Breast epithelium (tissue), 4 donors: ENCODE measurements at places on chromosomes 7 and 10. TPM values are rescaled to one million over a fixed set of nuclear protein-coding genes. Genes with fewer than 3 reads are reported as not detected.

DNA sequence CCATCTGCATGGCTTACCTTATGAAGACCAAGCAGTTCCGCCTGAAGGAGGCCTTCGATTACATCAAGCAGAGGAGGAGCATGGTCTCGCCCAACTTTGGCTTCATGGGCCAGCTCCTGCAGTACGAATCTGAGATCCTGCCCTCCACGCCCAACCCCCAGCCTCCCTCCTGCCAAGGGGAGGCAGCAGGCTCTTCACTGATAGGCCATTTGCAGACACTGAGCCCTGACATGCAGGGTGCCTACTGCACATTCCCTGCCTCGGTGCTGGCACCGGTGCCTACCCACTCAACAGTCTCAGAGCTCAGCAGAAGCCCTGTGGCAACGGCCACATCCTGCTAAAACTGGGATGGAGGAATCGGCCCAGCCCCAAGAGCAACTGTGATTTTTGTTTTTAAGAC is 12.4 kb downstream of the DUSP5 start:
- no peak overlapping the region for H3K4me3 ChIP-seq
- H3K27me3 ChIP-seq: no peaks in the 10 kb centered on the region

- no peak for DNase-seq
- no peak overlapping the region for H3K27ac ChIP-seq
- no peaks in the 10 kb centered on the region for H3K27me3 ChIP-seq
- H3K4me3 ChIP-seq: no peak overlapping the region
- no peaks in the 10 kb centered on the region for H3K36me3 ChIP-seq
- no peaks in the 10 kb centered on the region for H3K4me1 ChIP-seq
Observed at GRCh38 chr7:86939197-86939814, 120.1 kb downstream of the ELAPOR2 start.

The LRIT1 gene
- not detected for total RNA-seq

DNA sequence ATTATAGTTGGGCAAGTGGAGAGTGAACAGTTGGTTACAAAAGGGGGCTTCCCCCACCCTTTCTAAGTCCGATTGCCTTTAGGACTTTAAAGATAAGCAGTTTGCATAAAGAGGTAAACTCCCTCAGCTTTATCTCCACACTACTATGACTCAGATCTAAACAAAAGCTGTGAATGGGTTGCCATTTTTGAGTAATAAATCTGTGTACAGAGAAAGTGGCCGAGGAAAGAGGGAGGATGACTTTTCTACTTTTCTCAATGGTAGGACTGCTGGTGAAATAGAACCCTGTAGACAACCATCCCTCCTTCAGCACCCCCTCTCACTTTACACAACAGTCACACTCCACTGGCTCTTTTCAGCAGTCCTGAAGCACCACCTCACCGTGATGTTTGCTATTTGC is 71.2 kb downstream of the DNMBP start:
- H3K36me3 ChIP-seq: no peaks in the 10 kb centered on the region
- H3K4me1 ChIP-seq: no peaks in the 10 kb centered on the region
- no peak overlapping the region for H3K27ac ChIP-seq
- no peak for DNase-seq

- H3K4me3 ChIP-seq: no peak overlapping the region
- DNase-seq: peak; percentile 57
- no peaks in the 10 kb centered on the region for H3K4me1 ChIP-seq
- H3K36me3 ChIP-seq: no peaks in the 10 kb centered on the region
- H3K27ac ChIP-seq: no peak overlapping the region
Observed at GRCh38 chr10:84179059-84179710, 5.6 kb downstream of the GPR15LG start.

DNA sequence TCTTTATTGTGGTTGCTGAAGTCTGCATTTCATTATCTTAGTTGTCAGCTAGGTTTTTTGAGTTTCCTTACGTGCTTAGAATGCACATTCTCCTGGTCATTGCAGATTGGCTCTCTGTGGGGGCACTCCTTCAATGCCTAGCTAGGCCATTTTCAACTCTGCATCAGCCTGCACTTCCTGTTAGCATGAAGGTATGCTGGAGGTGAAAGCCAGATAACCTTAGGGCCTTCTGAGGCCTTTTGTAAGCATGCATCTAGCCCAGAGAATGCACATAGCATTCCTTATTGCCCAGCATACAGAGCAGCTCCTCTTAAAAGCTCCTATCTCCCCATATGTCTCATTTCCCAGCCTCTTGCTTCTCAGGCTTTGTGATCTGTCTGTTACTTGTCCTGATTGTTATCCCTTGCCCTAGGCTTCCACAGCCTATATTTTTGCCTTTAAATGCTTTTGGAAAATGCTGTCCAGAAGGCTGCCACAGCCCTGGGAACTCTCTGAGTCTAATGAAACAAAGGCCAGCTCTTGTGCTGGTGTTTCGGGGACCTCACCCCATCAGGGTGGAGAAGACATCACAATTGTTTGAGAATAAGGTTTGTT is 108.1 kb upstream of the IGFBP3 start:
- no peak overlapping the region for H3K4me3 ChIP-seq
- H3K27ac ChIP-seq: no peak overlapping the region
- no peak for DNase-seq
- no peaks in the 10 kb centered on the region for H3K36me3 ChIP-seq
- H3K4me1 ChIP-seq: no peaks in the 10 kb centered on the region

GRCh38 chr7:76129366-76129765 is 72.3 kb upstream of the SRRM3 start:
- H3K4me3 ChIP-seq: no peak overlapping the region
- no peak overlapping the region for H3K27ac ChIP-seq
- no peaks in the 10 kb centered on the region for H3K27me3 ChIP-seq
- no peaks in the 10 kb centered on the region for H3K4me1 ChIP-seq

- no peak overlapping the region for H3K27ac ChIP-seq
- H3K36me3 ChIP-seq: no peaks in the 10 kb centered on the region
- no peaks in the 10 kb centered on the region for H3K27me3 ChIP-seq
- DNase-seq: no peak
Observed at GRCh38 chr10:103751667-103752290, 103.6 kb downstream of the SH3PXD2A start.

- H3K27me3 ChIP-seq: no peaks in the 10 kb centered on the region
- DNase-seq: no peak
- no peaks in the 10 kb centered on the region for H3K4me1 ChIP-seq
- no peak overlapping the region for H3K4me3 ChIP-seq
- no peak overlapping the region for H3K27ac ChIP-seq
Observed at GRCh38 chr10:75547391-75548298, 116.2 kb downstream of the LRMDA start.

The SAP25 gene
- 0.96 TPM for total RNA-seq

GRCh38 chr7:106371629-106372028 is 86.8 kb upstream of the NAMPT start:
- DNase-seq: no peak
- H3K4me1 ChIP-seq: no peaks in the 10 kb centered on the region
- H3K4me3 ChIP-seq: no peak overlapping the region
- H3K36me3 ChIP-seq: no peaks in the 10 kb centered on the region

The ADCY1 gene
- total RNA-seq: 2.5 TPM

The HABP2 gene
- total RNA-seq: not detected

The AKR1B15 gene
- total RNA-seq: 3.5 TPM

DNA sequence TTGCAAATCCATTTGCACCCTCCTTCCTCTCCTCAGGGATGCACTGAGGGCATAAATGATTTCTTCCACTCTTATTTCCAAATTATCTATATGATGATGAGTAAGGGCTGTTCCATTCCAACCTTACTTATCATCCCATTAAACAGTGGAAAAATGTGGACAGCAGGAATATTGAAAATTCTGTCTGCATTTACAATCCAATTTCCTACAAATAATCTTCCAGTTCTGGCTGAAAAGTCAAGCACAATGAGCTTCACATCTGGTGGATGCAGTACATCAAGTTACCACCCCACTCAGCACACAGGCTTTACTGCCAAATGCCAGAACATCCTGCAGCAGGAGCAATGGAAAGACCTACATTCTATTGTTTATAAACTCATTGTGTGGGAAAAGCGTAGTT is 345.0 kb upstream of the STEAP1 start:
- no peaks in the 10 kb centered on the region for H3K27me3 ChIP-seq
- no peak for DNase-seq
- H3K36me3 ChIP-seq: no peaks in the 10 kb centered on the region
- no peak overlapping the region for H3K27ac ChIP-seq
- H3K4me3 ChIP-seq: no peak overlapping the region
- H3K4me1 ChIP-seq: no peaks in the 10 kb centered on the region

DNA sequence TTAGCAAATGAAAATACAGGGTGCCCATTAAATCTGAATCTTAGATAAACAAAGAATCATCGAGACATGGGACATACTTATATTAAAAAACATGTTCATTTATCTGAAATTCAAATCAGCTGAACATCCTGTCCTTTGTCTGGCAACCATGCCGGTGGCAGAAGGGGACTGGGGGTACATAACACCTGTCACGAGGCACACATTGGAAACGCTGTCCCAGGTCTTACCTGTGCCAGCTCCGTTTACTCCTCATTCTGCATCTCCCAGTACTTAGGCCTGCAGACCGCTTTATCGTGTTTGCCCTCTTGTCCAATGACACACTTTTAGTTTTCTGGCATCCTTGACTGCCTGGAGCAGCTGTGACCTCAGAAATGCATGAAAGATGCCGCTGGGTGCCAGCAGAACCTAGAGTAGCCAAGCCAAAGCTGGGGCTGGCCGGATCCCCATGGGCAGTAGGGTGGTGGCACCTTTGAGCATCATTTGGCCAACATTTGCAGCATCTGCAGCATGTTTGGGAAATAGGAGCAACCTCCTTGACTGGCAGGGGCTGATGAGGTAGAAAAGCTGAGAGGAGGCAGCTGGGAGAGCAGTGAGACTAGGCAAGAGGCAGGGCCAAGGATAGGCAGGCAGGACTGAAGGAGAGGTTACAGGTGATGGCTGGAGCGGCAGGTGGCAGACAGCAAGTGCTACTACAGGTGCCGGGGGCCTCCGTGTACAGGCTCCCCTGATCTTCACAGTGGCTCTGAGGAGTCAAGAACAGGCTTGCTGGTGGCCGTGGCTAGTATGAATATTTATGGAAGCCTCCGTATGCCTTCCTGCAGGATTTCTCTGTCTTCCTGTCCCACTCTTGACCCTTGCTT is 62.3 kb upstream of the BTBD16 start:
- H3K36me3 ChIP-seq: no peaks in the 10 kb centered on the region
- no peak for DNase-seq
- H3K27me3 ChIP-seq: no peaks in the 10 kb centered on the region
- H3K4me1 ChIP-seq: no peaks in the 10 kb centered on the region
- H3K27ac ChIP-seq: no peak overlapping the region

DNA sequence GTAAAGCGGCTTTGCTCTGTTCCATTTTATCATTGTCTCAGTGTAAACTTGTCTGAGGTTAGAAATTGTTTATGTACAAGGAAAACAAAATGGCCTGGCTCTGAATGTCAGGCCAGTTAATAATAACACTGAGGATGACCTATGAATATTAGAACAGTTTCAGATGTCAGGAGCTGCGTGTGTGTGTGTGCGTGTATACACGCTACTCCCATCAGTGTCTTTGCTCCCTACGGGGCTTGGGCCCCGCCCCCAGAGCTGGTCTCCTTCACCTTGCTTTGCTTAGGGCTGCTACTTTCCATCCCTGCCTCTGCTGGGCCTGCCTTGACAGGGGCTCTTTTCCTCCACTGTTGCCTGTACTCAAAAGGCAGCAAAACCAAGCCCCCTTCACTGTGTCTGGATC is 142.3 kb upstream of the BET1 start:
- no peaks in the 10 kb centered on the region for H3K36me3 ChIP-seq
- H3K27me3 ChIP-seq: no peaks in the 10 kb centered on the region
- H3K4me3 ChIP-seq: no peak overlapping the region
- no peak for DNase-seq

The SPDYE2 gene
- total RNA-seq: not detected

GRCh38 chr7:2224934-2225333 is 7.8 kb downstream of the MAD1L1 start:
- no peak for DNase-seq
- H3K4me3 ChIP-seq: no peak overlapping the region
- H3K27ac ChIP-seq: peak overlapping the region; percentile 52
- H3K4me1 ChIP-seq: no peaks in the 10 kb centered on the region
- H3K27me3 ChIP-seq: no peaks in the 10 kb centered on the region

- H3K27ac ChIP-seq: no peak overlapping the region
- no peaks in the 10 kb centered on the region for H3K36me3 ChIP-seq
- no peaks in the 10 kb centered on the region for H3K4me1 ChIP-seq
- no peak overlapping the region for H3K4me3 ChIP-seq
- no peaks in the 10 kb centered on the region for H3K27me3 ChIP-seq
Observed at GRCh38 chr7:7861211-7861633, 107.4 kb upstream of the GLCCI1 start.

DNA sequence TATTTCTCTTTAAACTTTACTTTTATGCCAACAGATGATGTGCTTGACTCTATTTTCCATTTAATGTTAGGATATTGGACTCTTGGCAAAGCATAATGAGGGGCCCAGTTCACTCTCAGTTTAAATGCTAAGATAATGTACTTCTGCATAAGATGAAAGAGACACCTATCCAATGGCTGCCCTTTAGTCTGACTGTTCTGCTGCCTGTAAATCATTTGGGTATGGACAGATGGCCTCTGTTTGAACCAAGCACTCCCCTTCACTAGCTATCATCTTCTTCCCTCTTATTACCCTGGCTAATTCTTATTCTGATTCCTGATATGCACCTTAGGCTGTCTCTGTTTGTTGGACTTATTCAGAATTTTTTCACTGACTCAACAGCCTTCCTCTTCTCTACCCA is 72.1 kb downstream of the SEM1 start:
- no peak overlapping the region for H3K4me3 ChIP-seq
- H3K4me1 ChIP-seq: no peaks in the 10 kb centered on the region
- DNase-seq: no peak
- no peaks in the 10 kb centered on the region for H3K27me3 ChIP-seq

DNA sequence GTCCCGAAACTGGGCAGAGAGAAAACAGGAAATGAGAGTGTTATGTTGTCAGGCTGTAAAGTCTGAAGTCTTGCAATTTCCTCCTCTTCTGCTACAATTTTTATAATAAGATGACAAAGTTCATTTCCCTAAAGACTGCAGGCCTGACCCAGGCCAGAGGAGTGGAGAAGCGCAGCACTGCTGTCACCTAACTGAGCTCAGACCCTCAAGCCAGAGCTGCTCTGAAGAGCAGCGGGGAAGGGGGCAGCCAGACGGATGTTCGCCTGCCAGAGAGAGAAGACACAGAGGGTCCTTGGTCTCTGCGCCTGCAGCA is 12.6 kb upstream of the AOAH start:
- no peaks in the 10 kb centered on the region for H3K27me3 ChIP-seq
- H3K4me1 ChIP-seq: no peaks in the 10 kb centered on the region
- H3K36me3 ChIP-seq: no peaks in the 10 kb centered on the region
- DNase-seq: no peak

GRCh38 chr7:100967292-100967863 is 2.0 kb upstream of the MUC12 start:
- no peak for DNase-seq
- no peak overlapping the region for H3K4me3 ChIP-seq
- peaks cover 63% of the 10 kb centered on the region for H3K27me3 ChIP-seq
- H3K36me3 ChIP-seq: no peaks in the 10 kb centered on the region
- H3K27ac ChIP-seq: no peak overlapping the region

DNA sequence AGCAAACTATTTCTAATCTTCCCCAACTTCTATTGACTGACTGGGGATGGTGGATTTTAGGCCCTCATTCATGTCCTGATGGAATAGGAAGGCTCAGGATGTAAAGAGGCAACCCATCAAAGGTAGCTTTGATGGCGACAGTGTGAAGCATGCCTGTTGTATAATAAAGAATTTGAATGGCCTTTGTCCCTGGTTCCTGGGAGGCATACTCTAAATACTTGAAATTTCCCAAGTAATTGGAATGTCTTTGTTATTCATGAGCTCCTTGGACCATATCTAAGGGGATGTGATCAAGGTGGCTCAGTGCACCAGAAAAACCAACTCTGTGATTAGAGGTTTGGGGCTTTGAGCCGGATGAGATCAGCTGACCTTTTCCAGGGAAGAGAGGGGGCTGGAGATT is 264.5 kb upstream of the NEBL start:
- no peaks in the 10 kb centered on the region for H3K36me3 ChIP-seq
- H3K27me3 ChIP-seq: no peaks in the 10 kb centered on the region
- no peak overlapping the region for H3K27ac ChIP-seq
- DNase-seq: no peak
- no peaks in the 10 kb centered on the region for H3K4me1 ChIP-seq
- no peak overlapping the region for H3K4me3 ChIP-seq

The CPN1 gene
- not detected for total RNA-seq
